Stimulated activated CD4-positive, alpha-beta T cell treated with anti-CD3 and anti-CD28 coated beads, Interleukin-2, amount 100 ng/mL, for 24 hours (primary cell): ENCODE measurements at places on chromosomes 5 and 9.

DNA sequence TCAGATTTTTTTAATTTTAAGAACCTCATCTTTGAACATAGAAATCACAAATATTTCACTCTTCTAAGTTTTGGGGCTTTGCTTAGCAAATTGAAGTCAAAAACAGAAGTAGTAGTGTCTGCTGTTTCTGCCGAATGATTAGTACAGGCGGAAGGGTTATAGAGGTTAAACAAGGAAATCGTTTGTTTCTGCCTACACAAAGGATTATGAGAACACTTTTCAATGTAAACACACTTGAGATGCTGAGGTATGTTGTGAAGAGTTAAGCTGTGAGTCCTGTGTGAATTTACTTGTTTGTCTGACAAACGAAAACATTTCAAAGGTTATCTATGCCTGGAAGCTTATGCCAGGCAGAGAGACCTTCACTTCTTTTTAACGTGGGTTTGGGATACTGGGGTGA, 224.8 kb downstream of the CETN3 start:
- no peak for DNase-seq

GRCh38 chr9:99181206-99181605, 40.5 kb downstream of the ALG2 start:
- DNase-seq, result no peak

- DNase-seq, result no peak
These were observed 36.0 kb downstream of the HMGXB3 start for GRCh38 chr5:150036513-150036912.

GRCh38 chr9:134388289-134388808, 62.1 kb downstream of the RXRA start:
- no peak for DNase-seq

DNA sequence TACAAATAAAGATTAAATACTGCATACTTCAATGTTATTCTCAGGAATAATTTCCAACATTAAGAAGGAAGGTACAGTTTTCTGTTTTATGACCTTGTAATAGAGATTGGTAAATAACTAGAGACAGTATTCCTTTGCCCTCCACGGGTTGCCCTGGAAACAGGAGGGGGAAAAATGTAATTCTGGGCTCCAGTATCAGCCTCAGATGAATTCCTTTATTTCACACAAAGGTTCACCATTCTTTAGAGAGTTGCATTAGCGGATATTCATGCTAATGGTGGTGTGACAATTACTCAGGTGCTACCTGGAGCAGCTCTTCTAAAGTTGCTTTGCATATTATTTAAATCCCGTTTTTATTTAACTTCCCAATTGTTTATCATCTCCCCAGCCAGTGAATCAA, 42.6 kb downstream of the CETN3 start:
- no peak for DNase-seq

DNA sequence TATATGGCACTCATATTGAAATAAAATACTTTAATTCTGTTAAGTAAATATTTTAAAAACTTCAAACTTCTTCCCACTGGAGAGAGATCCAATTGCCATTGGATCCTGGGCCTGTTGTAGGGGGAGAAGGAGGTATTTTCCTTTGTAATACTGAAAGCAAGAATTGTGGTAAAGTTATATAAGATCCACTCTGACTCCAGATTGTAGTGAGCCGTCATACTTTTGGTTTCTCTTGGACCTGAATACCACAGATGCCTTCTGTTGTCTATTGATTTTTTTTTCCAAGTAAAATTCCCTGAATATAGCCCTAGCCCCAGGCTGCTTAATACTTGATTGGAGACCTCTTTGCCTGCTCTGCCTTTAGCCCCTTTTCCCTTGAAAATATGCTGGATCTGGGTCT, 86.9 kb downstream of the ATG10 start:
- DNase-seq, result no peak

- DNase-seq, result no peak
These were observed 10.5 kb upstream of the NKX2-5 start for GRCh38 chr5:173245319-173246134.

DNA sequence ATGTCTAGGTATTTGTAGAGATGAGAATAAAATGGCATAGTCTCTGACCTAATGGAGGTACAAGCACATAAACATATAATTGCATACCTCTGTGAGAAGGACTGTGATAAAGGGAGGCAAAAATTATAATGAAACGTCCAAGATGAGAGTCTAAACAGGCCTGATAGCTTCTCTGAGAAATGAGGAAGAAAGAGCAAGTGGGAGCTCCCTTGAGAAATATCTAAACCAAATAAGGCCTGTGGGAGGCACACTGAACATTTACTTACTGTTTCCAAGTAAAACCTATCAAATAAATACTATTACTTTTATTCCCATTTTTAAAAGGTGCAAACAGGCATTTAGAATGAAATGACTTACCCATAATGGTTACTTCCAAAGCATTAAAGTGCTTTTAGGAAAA, 125.6 kb upstream of the PAPPA start:
- DNase-seq, result no peak

GRCh38 chr9:127866535-127866934, 10.9 kb downstream of the AK1 start:
- no peak for DNase-seq

DNA sequence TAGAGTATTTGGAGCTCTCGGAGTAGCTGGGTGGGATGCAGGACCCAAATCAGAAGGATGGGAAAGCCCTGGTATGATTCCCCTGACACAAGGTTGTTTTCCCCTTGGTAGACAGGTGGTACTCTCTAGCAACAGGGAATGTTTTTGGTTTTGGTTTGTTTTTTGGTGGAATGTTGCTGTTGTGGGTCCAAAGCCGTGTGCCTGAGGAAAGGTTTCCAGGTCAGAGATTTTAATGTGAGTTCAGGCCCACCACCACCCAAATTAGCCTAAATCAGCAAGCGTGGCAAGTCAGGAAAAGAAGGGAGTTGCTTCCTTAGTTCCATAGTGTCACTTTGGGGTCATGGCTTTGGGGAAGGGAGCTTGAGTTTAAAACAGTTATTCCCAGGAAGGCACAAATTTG, 385.5 kb downstream of the RAB3C start:
- DNase-seq, result no peak

DNA sequence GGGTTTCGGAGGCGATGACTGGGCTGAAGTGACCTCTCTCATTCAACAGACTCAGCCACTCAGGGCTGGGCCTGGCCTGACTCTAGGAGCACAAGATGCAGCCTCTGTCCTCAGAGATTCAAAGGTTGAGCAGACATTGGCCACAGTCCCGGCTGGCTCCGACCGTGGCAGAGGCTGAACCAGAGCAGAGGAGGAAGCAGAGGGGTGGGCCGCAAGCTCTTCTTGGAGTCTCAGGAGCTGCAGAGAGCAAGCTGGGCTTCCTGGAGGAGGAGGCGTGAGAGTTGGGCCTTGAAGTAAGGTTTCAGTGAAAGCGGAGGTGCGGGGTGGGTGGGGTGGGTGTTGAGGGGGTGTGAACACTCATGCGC, 37.6 kb downstream of the ALG2 start:
- no peak for DNase-seq
